ENCODE measurements at places on chromosomes 4 and X.

DNA sequence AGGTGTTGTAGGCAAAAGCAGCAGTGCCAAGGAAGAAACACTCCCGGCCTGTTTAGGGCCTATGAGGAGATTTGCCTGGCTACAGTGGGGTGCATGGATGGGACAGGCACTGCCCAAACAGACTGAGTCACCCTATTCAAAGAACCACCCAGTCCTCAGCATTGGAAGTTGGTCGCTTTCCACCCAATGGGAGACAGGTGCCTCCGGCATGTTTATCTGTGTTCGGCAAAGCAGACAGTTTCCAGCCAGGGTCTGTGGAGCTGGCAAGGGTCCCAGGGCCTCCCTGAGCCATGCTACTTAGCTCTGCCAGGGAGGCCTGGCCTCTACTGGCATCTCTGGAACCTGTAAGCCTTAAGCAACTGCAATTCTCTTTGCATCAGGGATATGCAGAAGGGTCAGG lies 165.1 kb upstream of the ATP6AP2 start:
- peak; percentile 44 for DNase-seq

DNA sequence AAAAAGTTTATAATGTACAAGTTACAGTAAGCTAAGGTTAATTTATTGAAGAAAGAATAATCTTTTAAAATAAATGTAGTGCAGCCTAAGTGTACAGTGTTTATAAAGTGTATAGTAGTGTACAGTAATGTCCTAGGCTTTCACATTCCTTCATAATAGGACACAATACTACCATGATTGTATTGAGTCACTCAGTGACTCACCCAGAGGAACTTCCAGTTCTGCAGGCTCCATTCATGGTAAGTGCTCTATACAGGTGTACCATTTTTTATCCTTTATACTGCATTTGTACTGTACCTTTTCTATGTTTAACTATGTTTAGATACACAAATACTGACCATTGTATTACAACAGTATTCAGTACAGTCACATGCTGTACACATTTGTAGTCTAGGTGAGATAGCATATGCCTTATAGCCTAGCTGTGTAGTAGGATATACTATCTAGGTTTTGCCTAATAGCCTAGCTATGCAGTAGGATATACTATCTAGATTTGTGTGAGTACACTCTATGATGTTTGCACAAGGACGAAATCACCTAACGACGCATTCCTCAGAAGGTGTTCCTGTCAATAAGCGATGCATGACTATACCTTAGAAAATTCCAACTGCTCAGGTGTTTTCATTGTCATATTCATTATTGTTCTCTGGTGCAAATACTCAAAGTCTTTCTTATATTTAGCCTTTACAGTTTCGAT lies 5.5 kb upstream of the TMEM255A start:
- no peak for DNase-seq

- DNase-seq = no peak
Observed at GRCh38 chr4:139367421-139368090, 65.3 kb upstream of the NDUFC1 start.

DNA sequence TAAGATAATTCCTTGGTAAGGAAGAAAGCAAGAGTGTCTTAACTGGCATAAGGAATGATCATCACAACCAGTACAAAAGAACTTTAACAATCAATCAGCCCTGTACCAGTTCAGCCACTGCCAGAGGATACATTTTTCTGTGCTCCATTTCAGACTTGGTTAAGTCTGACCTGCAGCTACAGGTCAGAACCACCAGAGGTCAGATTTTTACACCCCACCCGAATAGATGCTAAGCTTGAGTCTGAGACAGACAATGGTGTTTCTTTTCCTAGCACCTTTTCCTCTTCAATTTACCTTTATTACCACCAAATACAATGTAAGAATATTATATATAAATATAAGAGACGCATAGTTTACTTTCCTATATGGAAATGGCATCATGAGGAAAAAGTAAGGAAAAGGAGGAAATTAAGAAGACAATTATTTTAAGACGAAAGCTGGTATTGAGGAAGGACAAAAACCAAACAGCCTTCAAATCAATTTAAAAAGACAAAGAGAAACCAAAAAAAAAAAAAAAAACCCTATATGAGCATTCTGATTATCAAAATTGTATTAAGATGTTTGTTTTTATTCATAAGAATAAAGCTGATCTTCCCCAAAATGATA lies 215.3 kb upstream of the TTC29 start:
- DNase-seq = peak; percentile 9

GRCh38 chr4:175651756-175652310 lies 160.2 kb downstream of the GPM6A start:
- DNase-seq = peak; percentile 27

DNA sequence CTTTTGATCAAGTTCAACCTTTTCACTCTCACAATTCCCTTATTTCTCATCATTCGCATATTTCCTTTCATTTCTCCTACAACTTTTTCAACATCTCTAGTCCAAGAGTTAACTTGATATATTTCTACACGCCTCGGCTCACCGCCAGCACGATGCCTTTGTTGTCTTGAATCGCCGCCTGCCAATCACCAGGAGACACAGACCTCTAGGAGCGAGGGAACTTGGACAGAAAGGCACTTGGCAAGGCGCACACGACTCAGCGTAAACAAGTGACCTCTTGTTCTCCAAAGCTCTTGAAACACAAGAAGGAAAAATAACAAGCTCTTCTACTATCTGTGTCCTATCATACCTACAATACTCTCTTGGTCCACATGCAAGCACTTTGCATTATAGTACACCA lies 27.1 kb upstream of the RBMX start:
- DNase-seq = no peak

DNA sequence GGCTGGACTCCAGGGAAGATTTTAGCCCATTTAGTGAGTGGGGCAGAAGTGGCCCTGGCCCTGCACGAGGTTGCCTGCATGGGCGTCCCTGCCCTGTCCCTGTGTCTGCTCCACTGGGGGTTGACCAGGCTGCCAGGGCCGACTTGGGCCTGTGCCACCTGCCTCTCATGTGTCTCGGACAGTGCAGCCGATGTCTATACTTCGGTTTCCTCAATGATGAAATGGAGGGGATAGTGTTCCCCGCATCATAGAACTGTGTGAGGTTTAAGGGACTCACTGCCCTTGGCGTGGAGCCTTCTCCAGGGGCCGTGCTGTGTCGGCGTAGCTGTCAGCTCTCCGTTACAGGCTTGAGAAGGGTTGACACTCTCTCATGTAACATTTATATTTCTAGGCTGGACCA lies 27.0 kb upstream of the MSANTD1 start:
- no peak for DNase-seq

DNA sequence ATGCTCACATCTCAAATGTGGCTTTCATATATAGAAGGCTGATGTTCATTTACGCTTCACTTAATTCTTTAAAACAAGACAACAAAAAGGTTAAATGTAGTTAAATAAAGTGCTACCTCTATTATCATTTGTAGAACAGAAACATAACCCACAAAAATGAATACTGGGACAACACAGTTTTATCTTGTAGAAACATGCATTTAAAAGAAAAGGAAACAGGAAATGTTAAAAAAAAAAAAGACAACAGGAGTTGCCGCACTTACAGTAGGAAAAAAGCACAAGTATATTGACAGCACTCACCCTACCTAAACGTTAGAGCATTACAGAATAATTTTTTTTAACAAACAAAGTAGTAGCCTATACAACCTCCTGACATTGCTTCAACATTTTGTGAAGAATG lies 4.8 kb downstream of the THOC2 start:
- no peak for DNase-seq

- DNase-seq = no peak
Observed at GRCh38 chrX:85114171-85114570, 110.5 kb downstream of the APOOL start.

- no peak for DNase-seq
Observed at GRCh38 chrX:8044947-8045346, 117.7 kb upstream of the PNPLA4 start.

DNA sequence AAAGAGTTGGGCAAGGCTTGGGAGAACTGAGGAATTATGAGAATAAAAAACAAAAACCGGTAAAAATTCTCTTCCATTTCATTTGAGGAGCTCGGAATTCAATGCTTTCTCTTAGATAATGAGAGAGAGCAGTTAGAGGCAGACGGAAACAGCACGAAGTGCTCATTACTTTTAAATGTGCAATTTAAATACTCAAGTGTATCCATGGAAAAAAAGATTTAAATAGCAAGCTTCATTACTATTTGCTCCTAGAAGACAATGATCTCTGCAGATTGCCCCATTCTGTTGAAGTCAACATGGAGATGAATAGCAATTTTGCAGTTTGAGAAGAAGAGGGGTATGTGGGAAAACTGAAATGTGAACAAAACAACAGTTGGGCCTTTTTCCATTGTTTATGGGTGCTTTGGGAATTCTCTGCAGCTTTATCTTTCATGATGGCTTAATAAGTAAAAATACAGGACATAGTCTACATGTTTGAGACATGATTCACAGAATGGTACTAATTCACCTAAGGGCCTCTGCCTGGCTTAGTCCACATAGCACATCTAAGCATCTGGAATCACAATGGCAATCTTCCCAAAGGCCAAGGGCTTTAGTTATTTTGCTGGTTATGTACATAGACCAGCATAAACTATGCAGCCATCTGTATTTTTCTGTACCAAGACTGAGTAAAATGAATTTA lies 512.7 kb upstream of the FAT1 start:
- DNase-seq = no peak

- no peak for DNase-seq
Observed at GRCh38 chr4:101792056-101792590, 1.6 kb downstream of the BANK1 start.

DNA sequence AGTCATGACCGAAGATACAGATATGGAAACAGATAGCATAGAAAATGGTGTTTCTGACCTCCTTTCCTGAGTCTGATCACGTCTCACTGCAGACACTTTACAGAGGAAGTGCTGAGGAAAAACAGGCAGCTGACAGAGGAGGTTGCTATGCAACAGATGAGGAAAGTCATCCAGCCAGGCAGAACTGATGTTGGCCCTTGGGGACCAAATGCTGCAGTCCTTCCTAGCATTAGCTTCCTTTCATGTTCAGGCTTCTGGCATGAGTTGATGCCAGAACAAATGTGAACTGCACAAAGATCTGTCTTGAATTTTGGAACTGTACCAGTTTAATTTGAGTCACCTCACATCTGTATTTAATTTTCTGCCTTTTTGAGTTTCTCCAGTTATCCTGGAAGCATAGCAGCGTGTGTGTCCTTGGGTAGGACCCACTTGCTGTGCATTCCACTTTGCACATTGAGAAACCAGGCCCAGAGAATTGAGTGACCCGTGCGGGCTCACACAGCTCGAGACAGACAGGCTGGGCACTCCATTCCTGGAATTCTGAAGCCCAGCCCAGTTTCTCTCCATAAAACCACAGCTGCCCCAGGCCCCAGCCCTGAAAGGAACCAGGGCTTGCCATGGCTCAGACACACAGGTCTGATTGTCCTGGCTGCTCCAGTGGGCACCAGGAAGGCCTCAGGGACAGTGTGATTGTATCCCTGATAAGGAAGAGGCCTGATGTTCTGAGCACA lies 1.4 kb upstream of the MAGED1 start:
- DNase-seq = peak; percentile 13

- no peak for DNase-seq
Observed at GRCh38 chr4:123830930-123831329, 434.3 kb downstream of the SPRY1 start.

GRCh38 chrX:49192722-49193328 lies 6.7 kb upstream of the PRICKLE3 start:
- DNase-seq = no peak

DNA sequence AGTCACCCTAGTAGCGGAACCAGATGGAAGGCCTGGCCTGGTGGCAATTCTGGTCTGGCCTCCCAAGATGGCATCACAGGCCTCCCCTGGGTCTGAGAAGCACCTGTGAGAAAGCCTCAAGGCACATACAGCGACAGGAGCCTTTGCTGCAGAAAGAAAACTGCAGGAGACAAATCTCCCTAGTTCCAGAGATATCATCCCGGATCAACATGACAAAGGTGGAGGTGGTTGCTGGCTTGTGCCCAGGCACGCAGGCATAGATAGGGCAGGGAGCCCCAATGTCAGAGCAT lies 93.6 kb downstream of the BCOR start:
- DNase-seq = no peak

DNA sequence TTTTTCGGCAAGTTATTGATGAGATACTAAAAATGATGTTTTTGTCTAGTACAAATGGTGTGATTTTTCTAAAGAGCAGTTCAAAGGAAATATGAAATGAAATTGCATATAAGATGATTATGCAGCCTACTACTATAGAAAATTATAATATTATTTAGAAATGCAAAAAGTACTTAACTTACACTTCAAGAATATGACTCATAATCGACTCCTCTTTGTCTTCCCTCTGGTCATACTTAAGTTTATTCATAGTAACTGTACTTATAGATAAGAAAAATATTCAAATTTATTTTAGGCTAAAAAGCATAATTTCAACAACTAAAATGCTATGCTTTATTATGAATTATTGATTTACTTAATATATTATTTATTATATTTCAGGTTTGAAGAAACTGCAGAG lies 33.2 kb downstream of the CEP44 start:
- no peak for DNase-seq

DNA sequence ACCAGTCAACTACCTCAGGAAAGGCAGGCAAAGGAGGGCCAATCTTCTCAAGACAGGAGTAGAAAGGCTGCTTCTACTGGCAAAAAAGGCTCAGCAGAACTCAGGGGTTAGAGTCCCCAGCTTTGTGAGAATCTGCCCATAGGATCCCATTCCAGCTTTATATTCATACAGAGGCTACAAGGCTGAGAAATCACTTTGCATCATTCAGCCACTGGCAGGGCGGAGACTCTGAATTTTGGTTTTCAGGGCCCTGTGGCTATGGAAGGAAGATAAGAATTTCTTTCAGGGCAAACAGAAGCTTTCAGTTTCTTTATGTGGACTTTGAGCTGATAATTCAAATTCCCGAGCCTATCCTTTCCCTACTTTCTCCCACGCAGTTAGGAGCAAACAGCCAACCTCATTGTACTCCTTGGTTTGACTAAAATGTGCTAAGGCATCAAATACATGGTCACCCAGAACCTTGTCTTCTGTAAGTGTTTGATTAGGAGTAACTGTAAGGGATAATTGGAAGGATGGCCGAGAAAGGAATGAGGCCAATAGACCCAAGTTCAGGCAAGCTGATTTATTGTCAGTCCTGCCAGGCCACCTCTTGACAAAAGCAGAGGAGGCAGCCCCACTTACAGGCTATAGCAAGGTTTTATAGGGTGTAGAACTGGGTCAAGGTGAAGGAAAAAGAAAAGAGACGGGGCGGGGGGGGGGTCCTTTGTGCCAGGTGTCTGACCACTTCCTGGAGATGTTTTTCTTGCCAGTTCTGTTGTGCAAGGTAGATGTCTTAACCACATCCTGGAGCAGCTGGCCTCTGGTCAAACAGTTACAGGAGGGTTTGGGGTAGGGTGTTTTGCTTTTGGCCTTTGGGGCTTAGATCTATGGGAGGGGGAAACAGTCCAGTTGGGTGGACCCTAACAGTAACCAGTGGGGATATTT lies 165.3 kb upstream of the PPP1R2C start:
- no peak for DNase-seq

- DNase-seq = no peak
Observed at GRCh38 chr4:31422006-31422405, 701.8 kb downstream of the PCDH7 start.

- no peak for DNase-seq
Observed at GRCh38 chrX:123971982-123972381, 10.5 kb downstream of the STAG2 start.

- no peak for DNase-seq
Observed at GRCh38 chrX:100609591-100609990, 24.9 kb downstream of the TNMD start.

Data from NCI-H1092 (cell line).